ENCODE measurements at places on chromosomes 6 and 20. TPM values are rescaled to one million over a fixed set of nuclear protein-coding genes. Genes with fewer than 3 reads are reported as not detected.

Gene EFCAB8
- 0.13 TPM for total RNA-seq

Gene TNFRSF21
- total RNA-seq, result 20.3 TPM

Gene CDH26
- total RNA-seq, result 1.1 TPM

Gene SCUBE3
- 2.6 TPM for total RNA-seq

Gene NKX2-2
- not detected for total RNA-seq

Gene DCDC2
- not detected for total RNA-seq

Gene AGER
- total RNA-seq, result 1.4 TPM

Gene CD2AP
- 21.2 TPM for total RNA-seq

Gene SAMD3
- total RNA-seq, result 0.54 TPM

Gene POM121L2
- not detected for total RNA-seq

Gene SRMS
- not detected for total RNA-seq

Gene HDDC2
- total RNA-seq, result 48.4 TPM

Gene IBTK
- total RNA-seq, result 27.3 TPM

Measured in gastroesophageal sphincter (tissue), 4 donors.